ENCODE measurements at places on chromosomes 3 and 15.

- DNase-seq = peak; percentile 67
Measured at GRCh38 chr3:23017801-23018200, 185.3 kb upstream of the UBE2E2 start.

- no peak for DNase-seq
Measured at GRCh38 chr15:40959331-40960141, 6.3 kb downstream of the CHAC1 start.

GRCh38 chr3:35633332-35634124 is 5.8 kb upstream of the ARPP21 start:
- DNase-seq = no peak

DNA sequence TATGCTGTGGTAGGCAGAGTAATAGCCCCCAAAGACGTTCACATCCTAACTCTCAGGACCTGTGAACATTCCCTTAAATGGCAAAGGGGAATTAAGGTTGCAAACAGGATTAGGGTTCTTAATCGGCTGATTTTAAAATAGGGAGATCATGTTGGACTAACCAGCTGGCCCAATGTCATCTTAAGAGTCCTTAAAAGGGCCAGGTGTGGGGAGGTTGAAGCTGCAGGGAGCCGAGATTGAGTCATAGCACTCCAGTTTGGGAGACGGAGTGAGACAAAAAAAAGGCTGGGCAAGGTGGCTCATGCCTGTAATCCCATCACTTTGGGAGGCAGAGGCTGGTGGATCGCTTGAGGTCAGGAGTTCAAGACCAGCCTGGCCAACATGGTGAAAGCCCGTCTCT is 1.6 kb upstream of the FLNB start:
- no peak for DNase-seq

DNA sequence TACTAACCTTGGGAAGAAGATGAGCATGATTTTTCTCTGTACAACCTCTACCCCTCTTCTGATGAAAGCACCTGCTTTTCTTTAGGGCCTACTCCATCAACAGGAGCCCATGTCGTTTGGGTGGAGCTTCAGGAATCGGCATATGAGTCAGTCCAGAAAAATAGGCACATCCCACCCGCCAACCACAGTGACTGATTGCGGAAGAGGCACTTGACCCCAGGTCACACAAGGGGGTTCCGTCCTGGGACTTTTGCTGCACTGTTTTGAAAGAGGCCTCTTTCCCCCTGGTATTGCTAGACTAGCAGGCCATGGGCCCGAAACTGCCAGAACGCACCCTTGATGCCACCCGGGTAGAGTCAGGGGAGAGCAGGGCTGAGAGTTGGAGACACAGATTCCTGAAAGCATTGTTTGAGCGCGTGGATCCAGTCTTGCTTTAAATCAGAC is 19.3 kb upstream of the NRROS start:
- DNase-seq = no peak

DNA sequence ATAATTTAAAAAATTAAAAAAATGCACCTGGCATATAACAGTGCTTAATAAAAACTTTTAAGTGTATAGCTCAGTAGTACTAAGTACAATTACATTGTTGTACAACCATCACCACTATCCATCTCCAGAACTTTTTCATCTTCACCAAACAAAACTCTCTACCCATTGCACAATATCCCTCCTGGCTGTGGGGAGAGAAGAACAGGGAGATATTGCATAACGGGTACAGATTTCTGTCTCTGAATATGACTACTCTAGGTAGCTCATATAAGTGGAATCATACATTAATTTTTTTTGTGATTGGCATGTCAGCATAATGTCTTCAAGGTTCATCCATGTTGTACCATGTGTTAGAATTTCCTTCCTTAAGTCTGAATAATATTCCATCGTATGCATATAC is 91.0 kb upstream of the PLAAT1 start:
- no peak for DNase-seq

GRCh38 chr15:92184679-92185230 is 208.9 kb upstream of the ST8SIA2 start:
- DNase-seq = no peak

GRCh38 chr15:67967871-67968431 is 86.2 kb upstream of the PIAS1 start:
- peak; percentile 26 for DNase-seq

GRCh38 chr3:148044151-148044550 is 635.0 kb downstream of the ZIC1 start:
- DNase-seq = no peak

GRCh38 chr3:13420831-13421765 is 976 bp upstream of the NUP210 start:
- DNase-seq = no peak

GRCh38 chr3:142977399-142977728 is 13.9 kb upstream of the PAQR9 start:
- DNase-seq = no peak

- no peak for DNase-seq
Measured at GRCh38 chr15:81071120-81071519, 63.0 kb upstream of the CFAP161 start.
